ENCODE measurements at places on chromosomes 7 and 10.

GRCh38 chr7:143259765-143260164, 3.5 kb upstream of the GSTK1 start:
- DNase-seq, result no peak

DNA sequence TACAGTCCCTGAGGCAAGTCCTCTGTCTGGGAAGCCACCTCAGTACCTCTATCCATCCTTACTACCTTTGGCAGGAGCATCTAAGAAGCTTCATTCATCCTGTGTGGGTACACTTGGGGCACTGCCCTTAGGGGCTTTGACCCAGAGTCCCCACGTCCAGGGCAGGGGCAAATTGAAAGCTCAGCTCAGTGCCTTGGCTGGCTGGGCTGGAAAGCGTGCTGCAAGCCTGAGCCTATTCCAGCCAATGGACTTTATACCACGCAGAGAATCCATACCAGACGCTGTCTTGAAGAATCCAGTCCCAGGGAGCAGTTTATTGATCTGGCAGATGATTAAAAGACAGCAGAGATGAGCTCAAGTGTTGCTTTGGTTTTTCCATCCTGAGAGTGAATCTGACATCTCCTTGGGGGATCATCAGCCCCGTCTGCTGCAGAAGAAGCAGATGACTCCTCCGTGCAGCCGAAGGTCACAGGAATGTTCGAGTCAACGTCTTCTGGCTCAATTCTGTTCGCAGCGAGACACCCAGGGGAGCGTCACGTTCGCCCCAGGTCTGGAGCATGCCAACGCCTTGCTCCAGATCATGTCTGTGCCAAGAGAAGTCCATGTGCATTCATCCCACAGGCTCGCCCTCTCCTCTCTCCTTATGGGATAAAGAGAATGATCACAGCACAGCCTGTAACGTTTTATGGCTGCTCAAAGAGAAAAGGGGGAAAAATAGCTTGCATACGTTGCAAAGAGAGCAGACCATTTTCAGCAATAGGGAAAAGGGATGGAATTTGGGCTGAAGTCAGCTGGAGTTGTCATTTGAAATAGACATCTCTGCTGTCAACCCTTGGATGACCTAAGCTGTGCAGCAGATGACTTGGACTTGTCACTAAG, 35.8 kb upstream of the LYZL1 start:
- no peak for DNase-seq

DNA sequence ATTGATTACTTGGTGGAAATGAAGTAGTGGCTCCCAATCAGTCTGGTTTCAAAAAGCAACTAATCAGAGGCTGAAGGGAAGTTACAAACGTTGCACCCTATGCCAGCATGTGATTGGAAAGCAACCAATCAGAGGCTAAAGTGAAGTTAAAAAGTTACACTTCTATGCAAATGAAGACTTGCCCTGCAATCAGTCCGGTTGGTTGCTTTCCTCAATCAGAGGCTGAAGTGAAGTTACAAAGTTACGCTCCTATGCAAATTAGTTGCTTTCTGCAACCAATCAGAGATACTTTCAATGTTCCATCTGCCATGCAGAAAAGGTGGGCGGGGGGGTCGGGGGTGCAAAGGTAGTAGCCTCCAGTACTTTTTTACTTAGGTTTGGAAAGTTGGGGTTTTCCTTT, 1077.1 kb downstream of the TYW1 start:
- no peak for DNase-seq

DNA sequence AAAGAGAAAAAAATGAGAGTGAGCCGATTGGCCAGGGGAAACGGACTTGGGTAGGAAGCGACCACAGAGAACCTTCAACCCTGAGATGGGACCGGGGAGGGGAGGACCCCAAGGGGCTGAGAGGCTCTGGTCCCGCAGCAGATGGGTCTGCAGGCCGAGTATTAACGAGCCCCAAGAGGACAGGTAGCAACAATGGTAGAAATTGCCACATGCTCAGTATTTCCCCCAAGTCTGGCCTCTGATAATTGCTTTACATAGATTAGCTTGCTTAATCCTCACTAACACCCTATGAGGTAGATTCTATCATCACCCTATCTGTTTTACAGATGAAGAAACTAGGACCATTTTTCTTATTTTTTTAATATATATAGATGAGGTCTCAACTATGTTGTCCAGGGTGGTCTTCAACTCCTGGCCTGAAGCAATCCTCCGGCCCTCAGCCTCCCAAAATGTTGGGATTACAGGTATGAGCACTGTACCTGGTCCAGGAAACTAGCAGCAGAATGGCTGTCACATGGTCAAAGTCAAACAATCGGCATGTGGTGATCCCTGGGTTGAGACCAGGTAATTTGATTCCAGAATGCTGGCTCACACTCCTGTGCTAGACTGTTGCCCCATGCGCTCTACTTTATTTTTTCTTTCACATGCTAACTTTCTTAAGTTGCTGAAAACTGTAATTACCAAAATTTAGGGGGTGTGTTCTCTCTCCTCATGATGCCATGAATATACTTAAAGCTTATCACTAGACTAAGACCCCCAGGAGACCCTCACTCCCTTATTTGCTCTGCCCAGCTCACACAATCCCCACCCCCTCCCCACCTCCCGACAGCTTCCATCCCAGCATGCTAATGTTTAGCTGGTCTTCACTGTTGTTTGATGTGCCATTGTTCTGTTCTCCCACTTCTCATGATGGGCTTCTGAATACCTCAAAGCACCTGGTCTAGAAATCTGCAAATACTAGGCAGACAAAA, 67.9 kb upstream of the AFAP1L2 start:
- peak; percentile 77 for DNase-seq

- peak; percentile 21 for DNase-seq
Measured at GRCh38 chr7:55569797-55570196, 2.5 kb downstream of the VOPP1 start.

GRCh38 chr7:2750004-2750407, 62.0 kb downstream of the AMZ1 start:
- DNase-seq, result no peak

DNA sequence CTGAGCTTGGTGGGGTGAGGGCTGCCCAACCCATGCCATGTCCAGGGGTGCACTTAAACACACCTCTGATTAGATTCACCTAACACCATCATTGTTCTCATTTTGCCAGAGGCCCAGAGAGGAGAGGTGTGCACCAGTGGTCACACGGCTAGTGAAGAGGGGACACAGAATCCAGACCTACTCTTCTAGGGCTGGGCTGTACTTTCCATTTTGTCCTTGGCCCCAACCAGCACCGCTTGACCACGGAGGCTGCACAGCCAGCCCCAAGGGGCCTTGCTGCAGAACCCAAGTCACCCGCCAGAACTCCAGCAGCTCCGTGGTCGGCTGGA, 246 bp upstream of the WDFY4 start:
- no peak for DNase-seq

- DNase-seq, result no peak
Measured at GRCh38 chr7:82443036-82443546, 486 bp downstream of the CACNA2D1 start.

DNA sequence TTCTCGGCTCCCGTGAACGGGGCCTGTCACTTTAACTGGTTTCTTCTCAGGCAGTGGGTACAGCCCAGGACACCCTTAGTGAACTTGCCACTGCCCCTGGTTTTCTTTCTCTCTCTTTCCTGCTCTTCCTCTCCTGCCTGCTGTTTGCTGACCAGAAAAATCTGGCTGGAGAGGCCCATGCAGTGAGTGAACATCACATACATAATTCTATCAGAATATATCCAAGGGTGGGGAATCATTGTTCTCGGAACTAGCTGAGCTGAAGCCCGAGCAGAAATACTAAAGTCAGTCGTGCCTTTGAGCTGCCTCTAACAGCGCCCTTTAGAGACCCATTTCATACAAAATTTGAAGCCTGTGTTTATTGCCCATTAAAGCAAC, 501.5 kb upstream of the GALNT17 start:
- DNase-seq, result no peak

DNA sequence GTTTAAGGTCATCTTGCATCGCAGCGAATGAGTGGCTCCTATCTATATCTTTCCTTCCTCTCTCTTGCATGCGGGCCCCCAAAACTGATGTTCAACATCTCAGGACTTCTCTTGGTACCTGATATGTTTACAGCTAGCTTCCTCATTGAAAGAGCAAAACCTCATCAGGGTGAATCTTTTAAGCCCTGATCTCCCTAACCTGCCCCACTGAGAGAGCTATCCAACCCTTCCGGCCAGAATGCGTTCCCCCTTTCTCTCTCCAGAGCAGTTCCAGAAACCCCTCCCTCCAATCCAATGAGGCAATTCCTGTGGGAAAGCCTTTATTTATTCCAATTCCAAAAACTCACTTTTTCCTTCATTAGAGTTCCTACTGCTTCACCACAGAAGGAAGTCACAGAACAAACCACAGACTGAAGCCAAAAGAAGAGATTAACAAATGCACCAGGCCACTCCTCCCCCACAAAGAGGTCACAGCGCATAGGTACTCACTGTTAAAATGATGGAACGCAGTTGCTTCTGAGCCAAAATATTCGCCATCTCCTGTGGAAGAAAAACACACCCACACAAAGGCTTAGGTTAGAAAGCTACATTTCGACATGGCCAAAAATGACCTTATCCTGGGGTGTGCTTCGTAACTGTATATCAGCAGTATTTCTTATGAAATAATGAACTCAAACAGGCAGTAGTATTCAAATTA, 232.4 kb downstream of the ELMO1 start:
- no peak for DNase-seq

DNA sequence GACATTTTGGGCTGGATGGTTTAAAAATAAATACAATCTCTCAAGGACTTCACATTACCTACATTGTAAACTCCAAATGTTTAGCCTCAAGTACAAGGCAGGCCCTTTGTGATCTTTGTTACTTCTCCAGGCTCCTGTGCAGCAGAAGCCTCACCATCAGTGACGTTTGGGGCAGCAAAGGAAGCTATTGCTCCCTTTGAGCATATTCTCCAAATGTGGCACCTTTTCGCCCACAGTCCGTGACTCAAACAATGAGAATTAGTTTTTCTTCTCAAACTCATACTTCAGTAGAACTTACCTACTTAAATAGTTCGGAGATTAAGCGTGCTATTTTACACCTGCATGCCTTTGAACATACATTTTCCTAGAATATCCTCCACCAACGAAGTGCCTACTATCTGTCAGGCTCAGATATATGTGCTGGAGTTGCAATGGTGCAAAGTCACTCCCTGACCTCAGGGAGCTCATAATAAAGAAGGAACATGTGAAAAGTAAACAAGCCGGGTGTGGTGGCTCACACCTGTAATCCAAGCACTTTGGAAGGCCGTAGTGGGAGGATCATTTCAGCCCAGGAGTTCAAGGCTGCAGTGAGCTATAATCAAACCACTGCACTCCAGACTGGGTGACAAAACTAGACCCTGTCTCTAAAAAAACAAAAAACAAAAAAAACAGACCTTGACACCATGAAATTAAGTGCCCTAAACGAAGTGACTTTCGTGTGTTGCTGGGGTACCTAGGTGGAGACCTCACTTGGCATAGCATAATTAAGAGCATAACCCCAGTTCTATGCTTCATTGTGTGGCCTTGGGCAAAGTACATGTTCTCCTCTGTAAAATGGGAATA, 1.2 kb upstream of the ABCF2 start:
- no peak for DNase-seq

GRCh38 chr7:41916450-41916927, 213.6 kb upstream of the INHBA start:
- no peak for DNase-seq

- DNase-seq, result no peak
Measured at GRCh38 chr10:73785721-73786511, 510 bp downstream of the ZSWIM8 start.

- no peak for DNase-seq
Measured at GRCh38 chr10:108789336-108789735, 1134.0 kb downstream of the XPNPEP1 start.

DNA sequence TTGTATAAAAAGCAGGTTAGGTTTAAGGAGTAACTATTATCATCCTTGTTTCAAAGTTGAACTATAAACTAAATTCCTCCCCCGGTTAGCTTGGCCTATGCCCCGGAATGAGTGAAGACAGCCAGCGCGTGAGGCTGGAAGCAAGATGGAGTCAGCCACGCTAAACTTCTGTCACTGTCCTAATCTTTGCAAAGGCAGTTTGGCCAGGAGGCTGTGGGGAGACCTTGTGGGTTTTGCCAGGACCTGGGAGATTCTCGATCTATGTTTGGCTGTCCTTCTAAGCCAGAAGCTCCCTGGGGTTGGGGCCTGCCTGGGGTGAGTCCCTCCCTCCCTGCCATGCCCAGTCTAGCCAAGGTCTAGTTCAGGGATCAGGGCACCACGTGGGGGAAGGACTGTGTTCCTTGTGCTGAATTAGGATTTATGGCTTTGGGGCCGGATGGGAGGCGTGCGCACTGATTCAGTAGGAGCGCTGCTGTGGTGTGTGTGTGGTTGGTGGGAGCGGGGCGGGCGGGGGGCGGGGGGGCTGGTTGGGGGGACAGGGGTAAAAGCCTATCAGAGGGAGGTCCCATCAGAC, 871 bp upstream of the GTF2IRD1 start:
- DNase-seq, result no peak

GRCh38 chr10:955820-956217, 24.3 kb upstream of the LARP4B start:
- DNase-seq, result no peak

DNA sequence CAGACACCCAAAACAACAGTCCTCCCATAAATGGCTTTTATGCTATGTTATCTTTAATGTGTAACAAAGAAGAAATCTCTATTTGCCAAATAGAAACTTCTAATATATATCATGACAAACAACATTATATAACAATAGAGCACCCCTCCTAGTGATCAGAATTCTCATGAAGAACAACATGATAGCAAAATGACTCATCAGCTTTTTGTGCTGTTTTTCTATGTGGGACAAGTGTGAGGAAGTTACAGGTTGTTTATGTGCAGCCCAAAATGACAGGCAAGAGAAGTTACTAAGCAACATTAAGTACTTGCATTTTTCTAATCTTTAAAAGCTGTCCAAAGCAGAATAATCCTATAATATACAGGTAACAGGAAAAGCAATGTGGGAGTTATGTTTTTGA, 7.7 kb downstream of the DGKB start:
- no peak for DNase-seq

GRCh38 chr7:18700147-18700546, 204.6 kb downstream of the HDAC9 start:
- no peak for DNase-seq

DNA sequence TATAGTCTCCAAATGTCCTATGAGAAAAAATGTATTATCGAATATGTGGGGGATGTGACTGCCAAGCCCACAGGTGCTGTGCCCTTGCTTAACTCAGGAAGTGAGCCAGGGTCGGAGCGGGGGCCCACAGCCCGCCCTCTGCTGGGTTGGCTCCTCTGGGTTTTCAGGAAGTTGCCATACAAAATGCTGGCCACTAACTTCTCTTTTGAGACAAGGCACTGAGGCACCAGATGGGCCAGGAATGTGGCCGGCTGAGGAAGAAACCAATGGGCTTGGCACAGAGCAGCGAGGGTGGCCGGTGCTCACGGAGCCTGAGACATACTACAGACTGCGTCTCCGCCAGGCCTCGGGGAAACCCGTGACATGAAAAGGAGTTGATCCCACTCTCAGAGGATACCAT, 58.9 kb downstream of the FAM53B start:
- DNase-seq, result no peak

DNA sequence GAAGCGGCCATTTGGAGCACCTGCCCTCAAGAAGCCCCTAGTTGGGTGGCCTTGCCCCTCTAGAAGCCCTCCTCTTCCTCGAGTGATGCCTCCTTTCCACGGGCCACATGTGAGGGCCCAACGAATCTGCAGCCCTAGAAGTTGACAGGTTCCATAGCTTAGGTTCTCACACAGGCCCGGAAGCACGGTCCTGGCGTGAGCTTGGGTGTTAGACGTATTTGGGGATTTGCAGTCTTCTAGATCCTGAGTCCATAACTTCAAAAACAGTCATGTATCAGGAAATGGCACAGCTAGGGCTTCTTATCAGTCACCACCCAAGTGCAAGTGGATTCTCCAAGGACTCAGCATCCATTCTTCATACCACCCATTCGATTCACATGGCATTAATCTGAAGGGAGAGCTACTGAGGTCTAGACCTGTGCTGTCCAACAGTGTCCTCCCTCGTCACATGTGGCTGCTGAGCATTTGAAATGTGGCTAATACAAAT, 477 bp upstream of the FBXW4 start:
- DNase-seq, result no peak
